Cerebellar cortex (tissue), 1 donor: ENCODE measurements at places on chromosomes 4 and X.
A peak's percentile ranks its signal among the peaks of the same experiment; 100 is the strongest.

- peak; percentile 1 for DNase-seq
These were observed 1427.2 kb downstream of the STIM2 start for GRCh38 chr4:28287831-28288233.

GRCh38 chr4:186074189-186074588, 5.2 kb downstream of the TLR3 start:
- DNase-seq = no peak

DNA sequence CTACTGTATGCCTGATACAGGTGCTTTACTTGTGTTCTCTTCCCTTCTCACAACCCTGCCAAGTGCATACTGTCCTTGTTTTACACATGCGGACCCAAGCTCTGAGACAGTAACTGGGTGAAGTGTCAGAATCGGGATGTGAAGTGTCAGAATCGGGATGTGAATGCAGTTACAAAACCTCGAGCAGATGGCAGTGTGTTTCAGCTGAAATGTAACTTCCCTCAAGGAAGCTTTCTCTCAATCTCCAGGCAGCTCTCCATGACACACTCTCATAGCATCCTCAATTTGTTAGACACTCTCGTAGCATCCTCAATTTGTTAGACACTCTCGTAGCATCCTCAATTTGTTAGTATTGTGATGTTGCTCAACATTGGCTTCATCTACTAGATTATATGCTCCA, 1.1 kb upstream of the HPSE start:
- DNase-seq = no peak

DNA sequence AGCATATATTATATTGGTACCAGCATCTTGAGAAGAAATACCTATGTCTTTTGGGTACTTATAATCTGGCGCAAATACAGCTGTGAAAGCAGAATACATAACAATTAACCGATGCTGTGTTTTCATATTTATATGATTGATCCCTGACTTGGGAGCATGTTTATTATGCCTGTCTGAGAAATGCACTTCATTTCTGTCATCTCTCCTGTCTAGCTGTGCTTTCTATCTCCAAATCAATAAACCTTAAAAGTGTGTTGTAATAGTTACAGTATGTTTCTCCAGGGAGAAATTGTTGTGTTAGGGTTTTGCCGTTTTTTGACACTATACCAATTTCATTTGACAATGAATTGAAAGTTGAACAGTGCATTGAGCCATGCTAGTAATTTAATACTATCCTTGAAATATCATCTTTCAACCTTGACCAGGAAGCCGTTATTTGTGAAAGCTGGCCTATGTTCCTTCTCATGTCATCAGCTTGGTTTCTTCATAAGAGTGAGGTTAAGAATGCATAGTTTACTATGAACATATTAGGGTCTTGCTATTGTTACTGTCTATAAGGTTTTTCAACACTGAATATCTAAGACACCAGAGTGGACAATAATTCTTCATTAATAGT, 206.2 kb upstream of the PCDH18 start:
- DNase-seq = no peak

- no peak for DNase-seq
These were observed 44.7 kb upstream of the TET2 start for GRCh38 chr4:105102016-105102415.

- no peak for DNase-seq
These were observed 1162.8 kb upstream of the PRKX start for GRCh38 chrX:4876268-4876667.

DNA sequence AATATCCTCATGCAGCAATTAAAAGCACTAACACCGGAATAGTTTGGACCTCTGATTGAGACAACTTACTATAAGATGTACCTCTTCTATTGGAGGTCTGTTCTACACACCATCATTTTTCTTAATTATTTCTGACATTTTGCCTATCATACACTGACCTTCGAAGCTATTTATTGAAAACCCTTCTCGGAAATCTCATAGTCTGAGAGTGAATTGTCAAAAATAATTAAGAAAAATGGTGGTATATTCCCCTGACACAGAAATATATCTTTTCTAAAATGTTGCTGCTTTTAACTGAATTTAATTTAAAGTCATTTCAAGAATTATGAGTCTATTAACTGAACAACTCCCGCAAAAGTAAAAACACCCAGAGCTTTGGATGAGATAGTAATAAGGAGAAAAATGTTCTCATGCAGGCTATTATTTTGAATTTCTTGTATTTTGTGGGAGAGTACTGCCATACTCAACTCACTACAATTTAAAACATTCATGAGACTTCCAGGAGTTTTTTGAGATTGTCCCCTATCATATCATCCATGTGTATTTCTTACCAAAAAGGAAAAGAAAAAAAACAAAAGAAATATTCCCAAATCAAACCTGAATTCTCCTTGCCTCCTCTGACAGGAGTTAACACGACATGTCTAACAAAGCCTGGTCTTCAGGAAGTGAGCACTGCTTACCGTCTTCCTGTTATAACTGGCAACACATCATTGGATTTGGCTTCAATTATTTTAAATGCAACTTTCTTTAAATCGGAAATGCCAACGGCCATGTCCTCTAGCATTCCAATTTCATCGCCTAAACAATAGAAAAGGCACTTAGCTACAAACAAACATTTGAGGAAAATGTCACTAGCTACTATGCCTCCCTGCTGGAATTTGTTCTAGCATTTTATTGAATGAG, 485.3 kb downstream of the IL15 start:
- DNase-seq = no peak

GRCh38 chr4:78975865-78976264, 36.6 kb upstream of the PAQR3 start:
- no peak for DNase-seq

GRCh38 chr4:10019521-10020051, 1.7 kb downstream of the SLC2A9 start:
- DNase-seq = no peak

DNA sequence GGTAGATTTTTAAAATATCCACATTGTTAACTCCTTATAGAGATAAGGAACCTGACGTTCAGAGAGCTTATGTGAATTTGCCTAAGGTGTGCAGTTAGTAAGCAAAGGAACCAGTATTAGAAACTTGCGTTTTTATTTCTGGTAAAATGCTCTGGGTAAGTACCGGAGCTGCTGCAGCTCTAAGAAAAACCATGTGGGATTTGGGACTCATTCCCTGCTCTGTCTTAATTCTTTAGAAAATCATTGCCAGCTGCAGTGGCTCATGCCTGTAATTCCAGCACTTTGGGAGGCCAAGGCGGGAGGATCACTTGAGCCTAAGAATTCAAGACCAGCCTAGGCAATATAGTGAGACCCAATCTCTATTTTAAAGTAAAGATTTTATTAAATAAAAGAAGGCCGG, 5.8 kb downstream of the CCKAR start:
- DNase-seq = no peak

DNA sequence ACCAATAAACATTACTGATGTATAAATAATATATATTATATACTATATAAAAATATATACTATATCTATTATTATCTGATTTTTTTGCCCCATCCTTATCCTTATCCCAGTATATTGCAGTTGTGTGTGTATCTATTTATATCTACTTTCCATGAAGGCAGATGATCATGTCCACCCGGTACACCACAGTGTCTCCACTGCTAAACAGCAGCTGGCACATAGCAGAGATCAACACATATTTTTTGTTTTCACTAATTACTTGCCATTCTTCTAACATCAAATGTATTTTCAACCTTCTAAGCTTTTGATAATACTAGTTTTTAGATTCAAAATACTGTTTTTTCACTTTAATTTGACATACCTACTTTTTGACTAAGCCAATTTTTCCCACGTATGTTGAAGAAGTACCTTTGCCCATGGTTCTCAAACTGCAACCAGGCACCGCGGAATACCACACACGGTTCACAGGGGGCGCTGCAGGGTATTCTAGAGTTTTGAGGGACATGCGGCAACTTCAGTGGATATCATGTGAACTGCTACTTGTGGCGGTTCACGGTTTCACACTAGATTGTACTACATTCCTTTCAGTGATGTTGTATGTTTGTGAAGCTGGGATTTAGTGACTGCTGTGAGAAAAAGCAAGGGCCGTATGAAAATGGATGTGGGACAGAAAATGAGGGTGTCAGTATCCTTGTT, 182.5 kb upstream of the NPY2R start:
- DNase-seq = peak; percentile 76

- DNase-seq = no peak
These were observed 86.2 kb downstream of the FHDC1 start for GRCh38 chr4:153022241-153022715.

DNA sequence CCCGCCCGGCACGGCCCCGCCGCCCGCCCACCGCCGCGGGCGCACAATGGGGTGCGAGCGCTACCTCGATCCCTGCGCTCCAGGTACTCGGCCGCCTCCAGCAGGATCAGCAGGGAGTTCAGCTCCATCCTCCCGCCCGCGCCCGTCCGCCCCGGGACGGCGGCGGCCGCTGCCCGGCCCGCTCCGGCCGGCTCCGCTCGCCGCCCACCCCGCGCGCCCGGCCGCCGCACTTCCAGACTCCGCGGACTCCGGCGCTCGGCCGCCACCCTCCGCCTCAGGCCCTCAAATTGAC, at the start of gene MXD4:
Gene MXD4, minus strand, starts transcription at position 257 of the 292 bp plus-strand sequence. Its CDS starts 129 bp downstream, at position 128.
- no peak for DNase-seq

GRCh38 chr4:107950746-107951540, 19.6 kb downstream of the CYP2U1 start:
- no peak for DNase-seq

DNA sequence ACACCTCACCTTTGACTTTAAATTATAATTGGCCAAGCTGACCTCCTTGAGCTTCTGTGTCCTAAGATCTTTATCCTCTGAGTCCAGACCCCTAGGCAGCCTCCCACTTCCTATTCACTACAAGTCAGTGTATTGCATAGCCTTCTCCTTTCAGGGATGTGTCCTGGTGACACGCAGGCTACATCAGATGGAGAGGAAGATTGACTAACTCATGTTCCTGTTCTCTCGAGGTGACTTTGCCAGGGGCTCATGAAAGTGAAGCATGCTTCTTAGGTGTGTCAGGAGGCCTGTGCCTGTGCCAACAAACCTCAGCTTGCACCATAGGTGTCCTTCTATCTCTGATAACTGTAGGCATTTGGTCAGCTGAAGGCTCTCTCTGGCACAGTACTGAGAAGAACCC, 195.7 kb upstream of the HS3ST1 start:
- no peak for DNase-seq
